Immature natural killer cell (primary cell): ENCODE measurements at places on chromosomes 16 and 17. TPM values are rescaled to one million over a fixed set of nuclear protein-coding genes. Genes with fewer than 3 reads are reported as not detected.

The MEIOC gene
- 0.14 TPM for polyA plus RNA-seq

The ASGR2 gene
- polyA plus RNA-seq: 3.2 TPM

The GNAO1 gene
- polyA plus RNA-seq: not detected

The UTS2R gene
- not detected for polyA plus RNA-seq

The TMEM235 gene
- not detected for polyA plus RNA-seq

The ESRP2 gene
- polyA plus RNA-seq: not detected

GRCh38 chr16:57730771-57731730, 4.5 kb upstream of the KATNB1 start:
- peaks cover 10% of the 10 kb centered on the region for H3K27me3 ChIP-seq
- no peak overlapping the region for H3K27ac ChIP-seq
- H3K4me3 ChIP-seq: no peak overlapping the region
- H3K4me1 ChIP-seq: peaks cover 17% of the 10 kb centered on the region

DNA sequence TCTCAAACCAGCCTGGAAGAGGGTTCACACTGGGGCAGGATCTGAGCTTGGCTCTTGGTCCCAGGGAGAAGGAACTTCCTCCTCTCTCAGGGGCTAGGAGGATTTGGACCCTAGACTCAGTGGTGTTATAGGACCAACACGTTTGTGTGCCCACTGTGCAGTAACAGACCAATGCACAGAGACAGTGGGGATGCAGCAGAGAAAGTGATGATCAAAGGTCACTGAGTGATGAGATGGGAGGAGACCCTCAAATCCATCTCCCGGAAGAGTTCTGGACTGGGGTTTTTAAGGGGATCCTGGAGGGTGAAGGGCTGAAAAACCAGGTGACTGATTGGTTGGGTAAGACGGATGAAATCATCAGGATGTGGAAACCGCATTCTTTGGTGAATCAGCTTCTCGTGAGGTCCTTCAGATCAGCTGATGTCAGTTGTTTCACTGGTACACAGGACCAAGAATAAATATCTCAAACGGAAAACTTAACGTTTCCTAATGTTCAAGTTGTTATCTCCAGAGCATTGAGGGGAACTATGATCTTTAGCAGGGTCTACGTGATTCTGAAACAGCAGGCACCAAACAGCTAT, 3.3 kb upstream of the VAC14 start:
- H3K4me3 ChIP-seq: no peak overlapping the region
- H3K27me3 ChIP-seq: peaks cover 1% of the 10 kb centered on the region
- no peak for DNase-seq
- H3K4me1 ChIP-seq: peaks cover 21% of the 10 kb centered on the region
- H3K27ac ChIP-seq: no peak overlapping the region

GRCh38 chr16:71464231-71464630, 2.2 kb upstream of the ZNF23 start:
- no peak for DNase-seq
- no peaks in the 10 kb centered on the region for H3K36me3 ChIP-seq
- no peak overlapping the region for H3K4me3 ChIP-seq
- no peak overlapping the region for H3K27ac ChIP-seq
- no peaks in the 10 kb centered on the region for H3K27me3 ChIP-seq
- H3K4me1 ChIP-seq: peaks cover 41% of the 10 kb centered on the region

DNA sequence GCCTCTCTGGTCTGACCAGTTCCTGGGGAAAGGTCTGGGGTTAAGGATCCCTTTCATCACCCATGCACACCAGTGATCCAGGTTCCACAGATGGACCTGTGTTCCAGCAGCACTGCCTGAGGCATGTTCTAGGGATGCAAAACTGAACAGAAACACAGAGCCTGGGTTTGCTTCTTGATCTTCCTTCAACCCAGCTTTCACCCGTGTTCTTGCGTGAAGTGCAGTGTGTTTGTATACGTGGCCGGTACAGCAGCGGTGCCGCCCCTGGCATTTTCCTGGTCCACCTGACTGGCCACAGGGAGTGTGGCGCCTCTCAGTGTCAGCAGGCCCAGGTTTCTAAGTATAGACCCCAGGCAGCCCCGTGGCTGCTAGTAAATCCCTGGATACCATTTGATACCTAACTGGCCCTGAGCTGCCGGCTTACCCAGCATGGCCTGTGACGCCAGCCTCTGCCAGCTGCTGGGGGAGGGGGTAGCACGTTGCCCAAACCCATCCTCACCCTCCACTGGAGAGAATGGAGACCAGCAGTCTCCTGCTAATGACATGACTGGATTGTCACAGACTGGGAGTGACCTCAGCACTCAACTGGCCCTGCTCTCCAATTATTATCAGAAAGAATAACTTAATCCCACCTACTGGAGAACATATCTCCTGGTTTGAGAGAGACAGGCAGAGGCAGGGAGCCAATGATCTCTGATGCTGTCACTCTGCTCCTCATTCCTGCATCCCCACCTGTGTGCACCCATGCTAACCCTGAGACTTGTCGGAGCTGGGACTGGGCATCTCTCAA, 59.2 kb upstream of the LGALS9 start:
- peak overlapping the region; percentile 51 for H3K27ac ChIP-seq
- no peaks in the 10 kb centered on the region for H3K36me3 ChIP-seq
- DNase-seq: no peak
- peaks cover 80% of the 10 kb centered on the region for H3K4me1 ChIP-seq
- H3K27me3 ChIP-seq: peaks cover 4% of the 10 kb centered on the region

DNA sequence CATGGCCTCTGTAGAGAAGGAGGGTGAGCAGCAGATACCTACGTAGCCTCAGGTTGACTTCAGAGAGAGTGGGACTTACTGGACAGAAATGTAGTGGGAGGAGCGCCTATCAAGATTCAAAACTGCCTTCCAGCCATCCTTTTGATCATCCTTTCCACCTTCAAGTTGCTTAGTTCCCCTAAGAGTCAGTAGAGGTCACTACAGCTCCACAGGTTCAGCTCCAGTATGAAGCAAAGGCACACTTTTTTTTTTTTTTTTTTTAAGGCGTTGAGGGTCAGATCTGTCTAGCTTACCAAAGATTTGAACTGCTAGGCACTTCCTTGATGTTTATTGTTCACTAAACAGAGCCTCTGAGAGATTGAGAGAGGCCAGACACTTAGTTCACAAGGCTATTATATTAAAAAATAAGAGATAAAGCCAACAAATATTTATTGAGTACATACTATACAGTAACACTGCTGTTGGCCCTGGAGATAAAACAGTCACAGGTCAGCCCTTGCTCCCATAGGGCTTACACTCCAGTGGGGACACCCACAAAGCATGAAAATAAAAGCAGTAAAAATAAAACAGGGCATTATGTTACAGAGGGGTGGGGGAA, 3.1 kb downstream of the RNF227 start:
- H3K36me3 ChIP-seq: peaks cover 11% of the 10 kb centered on the region
- H3K4me1 ChIP-seq: peaks cover 25% of the 10 kb centered on the region
- peak; percentile 68 for DNase-seq
- H3K4me3 ChIP-seq: peak overlapping the region; percentile 25
- H3K27ac ChIP-seq: peak overlapping the region; percentile 12
- peaks cover 14% of the 10 kb centered on the region for H3K27me3 ChIP-seq

DNA sequence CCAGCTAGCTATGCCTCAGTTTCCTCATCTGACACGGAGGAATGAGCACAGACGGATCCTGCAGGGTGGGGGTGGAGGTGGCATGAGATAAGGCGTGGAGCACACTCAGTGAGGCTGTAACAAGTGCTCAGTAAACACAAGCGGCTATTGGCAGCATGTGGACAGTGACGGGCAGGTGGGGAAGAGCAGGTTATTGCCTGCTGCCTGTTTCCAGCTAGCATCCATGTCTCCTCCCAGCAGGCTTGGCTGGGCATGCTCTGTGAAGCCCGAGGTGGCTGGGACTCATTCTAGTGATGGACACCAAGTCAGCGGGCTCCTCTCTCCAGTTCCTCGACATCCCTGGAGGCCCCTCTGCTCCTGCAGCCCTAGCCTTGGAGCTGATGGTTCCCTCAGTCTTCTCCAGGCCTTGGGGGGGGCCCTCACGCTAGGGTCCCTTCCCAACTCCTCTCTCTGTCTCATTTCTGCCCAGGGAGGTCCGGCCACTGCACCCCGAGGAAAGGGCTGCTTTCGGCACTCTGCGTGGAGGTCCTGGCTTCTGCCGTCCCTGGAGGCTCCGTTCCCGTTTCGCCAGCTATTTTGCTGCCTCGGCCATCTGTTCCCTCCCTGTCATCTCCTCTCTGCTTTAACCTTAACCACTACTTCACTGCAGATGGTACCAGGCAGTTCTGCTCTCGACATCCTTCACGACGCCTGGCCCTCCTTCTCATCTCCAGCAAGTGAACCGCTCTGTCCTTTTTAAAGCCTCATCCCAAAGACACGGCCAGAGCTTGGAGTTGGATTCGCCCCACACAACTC, 6.2 kb downstream of the RTN4RL1 start:
- H3K27ac ChIP-seq: no peak overlapping the region
- no peaks in the 10 kb centered on the region for H3K36me3 ChIP-seq
- no peak for DNase-seq

DNA sequence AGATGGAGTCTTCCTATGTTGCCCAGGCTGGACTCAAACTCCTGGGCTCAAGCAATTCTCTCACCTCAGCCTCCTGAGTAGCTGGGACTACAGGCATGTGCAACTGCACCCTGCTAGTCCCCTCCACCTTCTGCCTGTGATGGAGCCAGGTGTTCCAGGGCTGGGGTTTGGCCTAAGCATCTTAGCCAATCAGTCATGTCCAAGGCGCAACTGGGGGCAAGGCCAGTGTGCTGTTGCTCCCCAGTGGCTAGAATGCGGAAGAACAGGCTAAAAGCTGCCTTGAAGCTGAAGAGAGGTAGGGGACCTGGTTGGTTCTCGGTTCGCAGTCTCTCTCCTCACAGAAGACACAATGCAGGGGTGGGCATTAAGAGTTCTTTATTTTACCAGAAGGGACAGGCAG, 18.6 kb downstream of the FLOT2 start:
- no peak for DNase-seq
- H3K27ac ChIP-seq: no peak overlapping the region
- H3K36me3 ChIP-seq: peaks cover 11% of the 10 kb centered on the region
- peaks cover 1% of the 10 kb centered on the region for H3K4me1 ChIP-seq
- no peak overlapping the region for H3K4me3 ChIP-seq

DNA sequence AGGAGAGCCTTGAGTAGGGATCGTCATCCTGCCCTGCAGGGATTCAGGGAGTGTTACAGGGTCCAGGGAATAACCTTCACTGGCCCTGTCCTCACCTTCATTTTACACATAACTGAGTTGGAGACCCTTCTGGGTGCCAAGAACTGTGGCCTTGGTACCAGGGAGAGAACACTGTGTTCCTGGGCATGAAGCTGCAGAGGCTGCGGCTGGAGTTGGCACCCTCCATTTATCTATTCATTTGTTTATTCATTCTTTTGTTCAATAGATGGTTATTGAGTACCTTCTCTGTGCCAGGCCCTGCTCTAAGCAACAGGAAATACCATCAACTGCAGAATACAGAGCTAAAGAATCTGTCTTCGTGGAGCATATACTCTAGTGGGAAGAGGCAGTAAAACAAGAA, 6.7 kb downstream of the ABCC3 start:
- no peak for DNase-seq
- H3K36me3 ChIP-seq: no peaks in the 10 kb centered on the region
- no peak overlapping the region for H3K4me3 ChIP-seq

GRCh38 chr16:19555938-19556771, 652 bp downstream of the VPS35L start:
- peak; percentile 15 for DNase-seq
- peaks cover 26% of the 10 kb centered on the region for H3K4me1 ChIP-seq
- H3K27ac ChIP-seq: peak overlapping the region; percentile 85

DNA sequence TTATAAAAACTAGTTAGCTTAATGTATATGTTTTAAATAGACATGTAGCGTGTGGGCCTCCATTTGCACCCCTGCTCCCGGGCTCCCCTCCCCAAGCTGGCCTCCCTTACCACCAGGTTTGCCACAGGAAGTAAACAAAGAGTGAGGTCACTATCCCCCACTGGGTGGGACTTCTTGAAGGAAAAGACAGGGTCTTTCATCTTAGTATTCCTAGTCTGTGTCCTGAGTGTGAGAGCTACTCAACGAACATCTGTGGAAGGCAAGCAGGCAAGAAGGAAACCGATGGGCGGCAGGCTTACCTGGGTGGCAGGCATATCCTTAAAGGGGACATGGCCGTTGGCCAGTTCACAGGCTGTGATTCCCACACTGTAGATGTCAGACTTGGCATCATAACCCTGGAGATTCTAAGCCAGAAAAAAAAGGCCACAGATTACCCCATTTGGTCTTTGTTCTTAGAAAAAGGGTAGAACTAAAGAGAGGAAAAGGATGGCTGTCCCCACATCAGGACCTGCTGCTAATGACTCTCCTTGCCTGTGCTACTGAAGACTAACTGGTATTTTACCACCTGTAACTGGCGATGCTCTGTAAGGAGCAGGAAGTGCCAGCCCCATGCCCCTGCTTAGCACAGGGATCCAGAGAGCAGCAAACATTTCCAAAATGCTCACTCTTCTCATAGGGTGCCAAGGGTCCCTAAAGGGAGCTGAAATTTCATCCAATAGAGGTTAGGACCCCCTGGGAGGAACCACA, 6.6 kb upstream of the LIMD2 start:
- H3K27ac ChIP-seq: peak overlapping the region; percentile 94
- peaks cover 80% of the 10 kb centered on the region for H3K4me1 ChIP-seq
- H3K36me3 ChIP-seq: peaks cover 5% of the 10 kb centered on the region
- peaks cover 6% of the 10 kb centered on the region for H3K27me3 ChIP-seq
- H3K4me3 ChIP-seq: peak overlapping the region; percentile 84

- no peaks in the 10 kb centered on the region for H3K36me3 ChIP-seq
- H3K27me3 ChIP-seq: peaks cover 4% of the 10 kb centered on the region
- H3K27ac ChIP-seq: no peak overlapping the region
- peaks cover 5% of the 10 kb centered on the region for H3K4me1 ChIP-seq
- H3K4me3 ChIP-seq: no peak overlapping the region
- DNase-seq: no peak
Observed at GRCh38 chr17:50276588-50277356, 2.5 kb downstream of the TMEM92 start.

DNA sequence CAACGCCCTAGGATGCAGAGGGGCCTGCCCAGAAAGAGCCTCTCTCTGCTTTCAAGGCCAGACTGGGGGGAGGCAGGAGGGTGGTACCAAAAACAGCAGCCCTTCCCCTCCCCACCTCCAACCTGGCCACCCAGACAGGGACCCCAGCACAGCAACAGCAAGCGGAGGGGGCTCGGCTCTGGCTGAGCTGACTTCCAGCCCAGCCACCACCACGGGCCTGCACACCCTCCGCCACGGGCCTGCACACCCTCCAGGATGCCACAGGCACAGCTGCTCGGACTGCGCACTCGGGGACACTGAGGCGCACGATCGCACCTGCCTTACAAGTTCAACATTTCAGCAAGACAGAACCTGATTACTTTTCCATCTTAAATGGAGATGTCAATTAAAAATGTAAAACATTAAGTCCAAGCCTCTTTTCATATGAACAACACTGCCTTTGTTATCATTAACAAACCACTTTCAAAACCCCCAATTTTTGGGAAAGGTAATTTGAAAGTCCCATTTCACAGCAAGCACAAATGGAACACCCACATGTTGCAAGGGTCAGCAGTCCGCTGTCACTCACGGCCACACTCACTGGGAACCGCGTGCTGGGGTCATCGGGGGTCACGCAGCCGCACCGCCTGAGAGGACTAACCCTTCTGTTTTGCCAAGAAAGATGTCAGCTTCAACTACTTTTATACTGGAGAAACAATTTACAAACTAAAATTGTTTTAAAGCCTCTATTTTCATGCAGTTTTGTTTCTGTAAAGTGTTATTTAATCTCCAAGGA, 76.4 kb downstream of the ANKRD11 start:
- peaks cover 15% of the 10 kb centered on the region for H3K36me3 ChIP-seq
- peaks cover 78% of the 10 kb centered on the region for H3K4me1 ChIP-seq
- peak overlapping the region; percentile 16 for H3K27ac ChIP-seq
- DNase-seq: no peak
- peaks cover 4% of the 10 kb centered on the region for H3K27me3 ChIP-seq
- H3K4me3 ChIP-seq: no peak overlapping the region

- H3K27me3 ChIP-seq: peaks cover 5% of the 10 kb centered on the region
- DNase-seq: peak; percentile 36
- peaks cover 92% of the 10 kb centered on the region for H3K4me1 ChIP-seq
Observed at GRCh38 chr16:68070249-68070730, 14.9 kb upstream of the NFATC3 start.
